Renal cortical epithelial cell (primary cell): ENCODE measurements at places on chromosomes 12 and 14.
A peak's percentile ranks its signal among the peaks of the same experiment; 100 is the strongest.

DNA sequence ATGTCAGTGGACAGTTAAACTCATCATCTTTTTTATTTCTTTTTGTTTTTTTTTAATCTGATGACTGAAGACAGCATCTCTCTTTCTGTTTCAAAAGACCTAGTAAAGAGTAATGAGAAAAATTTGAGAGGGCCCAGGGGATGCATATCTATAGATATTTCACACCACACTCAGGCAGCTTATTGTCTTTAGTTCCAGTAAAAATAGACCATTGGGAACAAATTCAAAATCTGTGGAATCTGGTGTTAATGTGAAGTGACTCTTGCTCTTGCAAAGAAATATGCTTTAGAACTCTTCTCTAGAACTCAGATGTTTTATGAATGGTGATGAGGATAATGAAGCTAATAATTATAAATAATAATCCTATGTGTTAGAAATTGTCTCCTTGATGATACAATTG lies 214.5 kb upstream of the ATP2B1 start:
- no peak for DNase-seq

- no peak for DNase-seq
Measured at GRCh38 chr12:6730169-6730568, 6.3 kb downstream of the COPS7A start.

DNA sequence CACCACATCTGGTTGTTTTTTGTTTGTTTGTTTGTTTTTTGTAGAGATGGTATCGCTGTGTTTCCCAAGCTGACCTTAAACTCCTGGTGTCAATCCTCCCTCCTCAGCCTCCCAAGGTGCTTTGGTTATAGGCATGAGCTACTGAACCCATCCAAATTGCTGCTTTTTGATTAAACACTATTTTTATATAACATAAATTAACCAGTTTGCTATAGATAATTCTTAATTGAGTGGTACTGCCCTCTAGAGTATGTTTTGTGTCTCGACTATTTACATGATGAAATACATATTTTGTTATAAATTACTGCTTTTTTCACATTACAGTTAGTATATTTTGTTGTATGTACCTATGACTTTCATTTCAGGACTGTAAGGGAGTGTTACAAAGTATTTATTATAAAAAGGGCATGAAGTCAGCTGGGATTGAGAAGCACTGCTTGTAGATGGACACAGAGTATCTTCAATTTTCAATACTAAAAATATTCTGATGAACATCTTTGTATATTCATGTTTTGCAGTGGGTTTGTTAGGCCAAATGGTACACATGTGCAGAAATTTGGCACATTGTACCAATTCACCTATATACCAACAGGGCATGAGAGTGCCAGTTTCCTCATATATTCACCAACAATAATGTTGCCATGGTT lies 14.9 kb upstream of the SCAF11 start:
- DNase-seq, result no peak

GRCh38 chr12:124734224-124734788 lies 129.4 kb downstream of the SCARB1 start:
- DNase-seq, result no peak

DNA sequence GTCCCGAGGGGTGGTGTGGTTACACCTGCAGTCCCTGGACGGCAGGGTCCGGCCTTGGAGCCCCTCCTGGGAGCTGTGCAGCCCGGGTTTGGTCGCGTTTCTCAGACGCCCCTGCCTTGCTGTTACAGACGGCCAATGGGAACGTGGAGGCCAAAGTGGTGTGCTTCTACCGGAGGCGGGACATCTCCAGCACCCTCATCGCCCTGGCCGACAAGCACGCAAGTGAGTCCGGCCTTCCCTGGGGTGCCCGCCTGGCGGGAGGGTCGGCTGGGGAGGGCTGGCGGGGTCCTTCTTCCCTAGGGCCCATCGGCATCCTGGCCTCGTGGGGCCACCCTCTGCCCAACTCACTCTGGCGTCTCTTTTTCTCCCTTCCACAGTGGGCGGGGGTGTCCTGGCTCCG lies 25.7 kb downstream of the MTA1 start:
- DNase-seq, result no peak

- no peak for DNase-seq
Measured at GRCh38 chr14:74468513-74468912, 24.6 kb downstream of the NPC2 start.

GRCh38 chr12:91608542-91608941 lies 425.9 kb upstream of the DCN start:
- peak; percentile 9 for DNase-seq

DNA sequence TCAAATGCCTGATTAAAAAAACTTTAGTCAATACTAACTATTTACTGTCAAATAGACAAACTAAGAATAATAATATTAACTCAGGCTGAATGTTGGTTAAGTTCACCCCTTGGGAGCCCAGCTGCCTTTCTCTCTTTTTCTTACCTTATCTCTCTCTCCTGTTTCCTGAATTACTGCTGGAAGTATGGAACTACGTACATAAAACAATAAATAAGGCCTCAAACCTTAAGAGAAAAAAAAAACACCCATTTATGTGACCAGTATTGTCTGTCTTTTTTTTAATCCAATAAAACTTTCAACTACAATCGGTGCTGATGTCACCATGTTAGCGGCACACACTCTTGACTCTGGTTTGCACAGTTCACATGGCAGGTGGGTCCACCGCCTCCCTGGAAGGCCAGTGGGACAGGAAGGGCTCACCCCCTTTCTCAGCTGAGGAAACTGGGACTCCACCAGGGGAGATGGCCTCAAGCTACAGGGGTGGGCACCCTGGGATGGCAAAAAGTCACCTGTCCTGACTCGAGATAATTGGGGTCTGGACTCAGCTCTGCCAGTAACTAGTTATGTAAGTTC lies 21.3 kb downstream of the BCL11B start:
- no peak for DNase-seq

DNA sequence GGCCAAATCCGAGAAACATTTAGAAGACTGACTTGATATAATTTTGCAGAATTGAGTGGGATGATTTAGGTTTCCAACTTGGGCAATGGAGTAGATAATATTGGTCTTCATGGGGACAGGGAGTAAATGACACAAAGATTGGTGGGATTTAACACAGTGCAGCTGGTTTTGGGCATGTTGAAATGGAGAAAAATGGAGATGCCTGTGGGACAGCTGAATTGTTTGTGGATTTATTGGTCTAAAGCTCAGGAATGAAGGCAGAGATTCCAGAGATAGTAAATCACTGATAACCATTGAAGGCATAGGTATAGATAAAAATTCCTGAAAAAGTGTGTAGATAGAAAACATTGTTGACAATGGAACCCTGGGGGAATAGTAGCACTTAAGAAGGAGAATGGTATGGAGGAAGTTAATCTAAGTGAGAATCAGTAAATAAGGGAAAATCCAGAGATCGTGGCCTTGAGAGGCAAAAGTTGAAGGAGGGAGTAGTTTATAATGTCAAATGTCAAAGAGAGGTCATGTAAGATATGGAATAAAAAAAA lies 120.9 kb upstream of the ATP2B1 start:
- no peak for DNase-seq

GRCh38 chr12:15155271-15155670 lies 65.9 kb downstream of the RERG start:
- DNase-seq, result peak; percentile 65

DNA sequence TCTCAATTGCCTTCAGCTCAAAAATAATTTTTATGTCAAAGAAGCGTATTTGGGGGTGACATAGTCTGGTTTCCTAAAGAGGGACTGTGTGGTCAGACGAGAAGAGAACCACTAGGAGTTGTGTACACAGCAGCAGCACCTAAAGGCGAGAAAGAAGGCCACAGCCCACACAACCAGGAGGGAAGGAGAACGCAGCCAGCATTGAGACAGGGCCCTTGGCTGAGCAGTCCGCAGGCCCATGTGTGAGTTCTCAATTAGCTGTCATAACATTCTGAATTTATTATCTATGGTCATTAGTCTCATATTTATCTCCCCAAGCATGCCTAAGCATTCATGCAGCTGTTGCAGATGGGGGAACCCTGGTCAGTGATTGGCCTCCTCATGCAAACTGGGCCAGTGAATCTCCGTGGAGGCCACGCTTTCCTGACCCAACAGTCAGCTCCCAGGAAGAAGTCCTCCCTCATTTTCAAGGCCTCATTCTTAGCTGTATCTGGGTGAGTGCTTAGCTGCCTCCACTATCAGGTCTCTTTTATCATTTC lies 81.2 kb upstream of the ATF7IP start:
- DNase-seq, result no peak

DNA sequence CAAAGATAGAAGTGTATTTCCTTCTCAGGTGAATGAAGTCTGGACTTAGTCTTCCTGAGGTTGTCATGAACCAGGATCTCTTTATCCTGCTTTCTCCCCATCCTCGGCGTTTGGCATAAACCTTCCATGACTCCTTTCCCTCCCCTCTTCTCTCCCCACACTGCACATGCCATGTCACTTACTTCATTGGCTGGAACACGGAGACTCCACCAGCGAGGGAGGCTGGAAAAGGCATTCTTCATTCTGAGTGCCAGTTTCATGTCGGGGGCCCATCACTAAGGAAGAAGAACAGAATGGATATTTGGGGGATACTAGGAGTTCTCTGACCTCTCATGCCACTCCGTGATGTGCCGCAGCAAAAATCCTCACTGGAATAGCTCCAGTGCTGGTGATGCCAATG lies 105.6 kb downstream of the VCPKMT start:
- DNase-seq, result no peak

- no peak for DNase-seq
Measured at GRCh38 chr12:3157581-3158323, 80.6 kb downstream of the TSPAN9 start.

- peak; percentile 57 for DNase-seq
Measured at GRCh38 chr14:53491256-53491883, 338.2 kb upstream of the DDHD1 start.

- no peak for DNase-seq
Measured at GRCh38 chr14:38203929-38204718, 3.6 kb upstream of the SSTR1 start.

GRCh38 chr14:23916446-23916845 lies 37.1 kb upstream of the DHRS4 start:
- DNase-seq, result no peak

GRCh38 chr12:110039085-110039807 lies 9.1 kb downstream of the C12orf76 start:
- peak; percentile 99 for DNase-seq

GRCh38 chr12:77745624-77746023 lies 85.1 kb upstream of the NAV3 start:
- no peak for DNase-seq

DNA sequence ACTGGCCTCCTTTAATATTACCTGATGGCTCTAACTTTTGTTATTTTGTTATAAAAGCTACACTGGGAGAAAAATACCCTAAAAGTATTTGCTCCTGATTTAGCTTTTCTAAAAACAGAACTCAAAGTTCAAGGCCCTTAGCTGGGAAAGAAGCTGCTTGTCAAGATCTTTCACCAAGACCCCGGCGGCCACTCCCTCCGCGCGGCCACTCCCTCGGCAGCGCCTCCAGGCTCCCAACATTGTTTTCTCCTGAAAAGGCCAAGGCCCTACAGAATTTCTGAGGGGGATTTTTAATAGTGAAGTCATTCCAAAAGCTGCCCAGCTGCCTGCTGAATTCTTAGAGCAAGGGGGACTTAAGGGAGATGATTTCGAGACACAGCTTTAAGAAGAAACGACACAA lies 96.4 kb downstream of the NTN4 start:
- DNase-seq, result no peak

- DNase-seq, result no peak
Measured at GRCh38 chr14:66443785-66444184, 42.4 kb upstream of the CCDC196 start.

DNA sequence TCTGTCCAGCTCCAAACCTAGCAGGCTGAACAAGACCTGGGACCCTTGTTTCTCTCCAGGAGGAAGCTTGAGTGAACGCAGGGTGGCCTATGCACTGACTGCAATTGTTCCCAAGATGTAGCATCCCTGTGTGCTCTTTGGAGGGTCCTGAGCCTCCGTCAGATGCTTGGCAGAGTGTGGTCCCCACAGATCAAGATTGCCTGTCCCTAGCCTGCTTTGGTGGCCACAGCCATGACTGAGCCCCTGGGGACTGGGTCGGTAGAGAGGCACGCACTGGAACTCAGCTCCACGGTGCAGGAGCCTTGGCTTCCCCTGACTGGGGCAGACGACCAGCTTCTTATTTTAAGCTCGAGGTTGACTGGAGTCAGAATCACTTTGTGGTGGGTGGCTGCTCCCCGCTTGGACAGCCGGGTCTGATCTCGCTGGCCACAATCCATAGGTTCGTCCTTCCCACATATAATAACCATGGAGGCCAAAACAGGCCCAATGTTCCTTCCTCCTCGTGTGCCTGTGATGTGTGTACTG lies 97.8 kb downstream of the LGMN start:
- DNase-seq, result no peak

DNA sequence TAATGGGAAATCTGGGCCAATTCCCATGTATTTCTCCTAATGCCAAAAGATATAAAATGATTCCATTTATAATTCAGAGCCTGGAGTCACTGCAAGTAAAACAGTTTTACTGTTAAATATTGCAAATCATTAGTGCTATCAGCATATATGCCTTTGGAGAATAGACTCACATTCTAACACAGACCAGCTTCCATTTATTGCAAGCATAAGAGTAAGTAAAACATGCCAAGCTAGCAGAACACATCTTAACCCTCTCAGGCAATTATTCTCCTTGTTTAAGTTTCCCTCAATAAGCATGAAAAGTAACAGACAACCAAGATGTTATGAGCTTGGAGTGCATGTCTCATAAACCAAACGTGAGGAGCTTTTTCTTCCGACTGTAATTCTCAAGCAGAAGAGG lies 173.9 kb upstream of the GRIP1 start:
- DNase-seq, result no peak

DNA sequence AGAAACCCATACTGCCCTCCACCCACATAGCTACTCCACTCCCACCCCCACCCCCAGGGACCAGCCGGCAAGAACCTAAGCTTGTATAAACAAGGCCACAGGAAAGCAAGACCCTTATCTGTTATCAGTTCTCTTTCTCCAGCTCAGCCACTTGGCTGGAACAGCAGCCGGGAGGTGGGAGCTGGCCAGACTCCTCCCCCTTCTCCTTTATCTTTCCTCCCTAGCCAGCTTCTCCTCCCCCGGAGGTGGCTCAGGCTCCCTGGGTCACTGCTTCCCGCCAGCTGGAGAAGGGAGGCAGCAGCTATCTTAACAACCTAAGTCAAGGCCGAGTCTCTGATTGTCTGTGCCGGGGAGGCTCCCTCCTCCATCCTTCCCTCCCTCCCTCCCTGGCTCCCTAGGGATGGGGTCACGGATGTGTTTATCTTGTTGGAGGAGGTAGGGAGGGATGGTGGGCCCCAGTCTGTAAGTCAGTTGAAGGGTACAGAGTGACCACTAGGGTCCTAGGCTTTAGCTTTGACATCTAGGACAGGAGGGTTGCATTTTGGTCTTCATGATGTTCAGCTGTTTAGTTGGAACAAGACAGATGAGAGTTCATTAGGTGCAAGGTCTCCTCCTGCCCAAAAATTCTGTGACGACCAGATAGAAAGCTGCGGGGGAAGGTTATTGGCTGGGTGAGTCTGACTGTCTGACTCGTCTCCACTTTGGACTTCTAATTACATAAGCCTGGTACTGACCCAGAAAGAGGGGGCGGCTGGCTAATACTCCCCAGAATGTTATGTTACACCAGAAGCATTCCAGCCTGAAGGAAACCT lies 29.7 kb downstream of the ZFP36L1 start:
- no peak for DNase-seq

GRCh38 chr14:95226801-95227200 lies 69.5 kb upstream of the DICER1 start:
- peak; percentile 94 for DNase-seq
